M059J (cell line): ENCODE measurements at places on chromosomes 6 and 20. TPM values are rescaled to one million over a fixed set of nuclear protein-coding genes. Genes with fewer than 3 reads are reported as not detected.

AIF1 gene
- total RNA-seq, result not detected in 2 replicates

C6orf120 gene
- total RNA-seq, result 29.4 and 43.4 TPM in 2 replicates

CASS4 gene
- 0.15 TPM in 1 of 2 replicates, not detected in the other for total RNA-seq

KIF16B gene
- total RNA-seq, result 7.2 and 16.5 TPM in 2 replicates

GJE1 gene
- total RNA-seq, result not detected in 2 replicates

CD164 gene
- total RNA-seq, result 380 and 486 TPM in 2 replicates

DNA sequence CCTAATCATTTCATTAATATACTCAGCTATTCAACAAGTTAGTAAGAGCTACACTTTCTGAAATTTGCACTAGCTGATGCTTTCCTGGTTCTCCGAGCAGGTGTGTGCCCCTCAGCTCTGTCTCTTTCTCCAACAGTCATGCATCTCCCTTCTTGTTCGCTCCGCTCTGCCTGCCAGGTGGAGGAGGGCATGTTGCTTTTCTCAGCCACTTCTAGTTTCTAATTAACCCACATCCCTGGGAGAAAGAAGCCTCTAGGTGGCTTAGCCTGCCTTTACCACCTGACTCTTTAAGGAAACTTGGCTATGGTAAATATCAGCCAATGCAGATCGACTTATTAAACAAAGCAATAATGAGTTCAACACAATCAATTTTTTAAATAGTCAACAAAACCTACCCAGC is 34.2 kb downstream of the LRFN2 start:
- DNase-seq, result no peak

GRCh38 chr6:55748880-55749279 is 126.5 kb downstream of the BMP5 start:
- no peak for DNase-seq

- peak; percentile 40 for DNase-seq
These were observed 118.4 kb downstream of the FARS2 start for GRCh38 chr6:5379647-5380242.

- DNase-seq, result peak; percentile 92
These were observed 884.4 kb downstream of the PHF3 start for GRCh38 chr6:64520050-64520449.

DNA sequence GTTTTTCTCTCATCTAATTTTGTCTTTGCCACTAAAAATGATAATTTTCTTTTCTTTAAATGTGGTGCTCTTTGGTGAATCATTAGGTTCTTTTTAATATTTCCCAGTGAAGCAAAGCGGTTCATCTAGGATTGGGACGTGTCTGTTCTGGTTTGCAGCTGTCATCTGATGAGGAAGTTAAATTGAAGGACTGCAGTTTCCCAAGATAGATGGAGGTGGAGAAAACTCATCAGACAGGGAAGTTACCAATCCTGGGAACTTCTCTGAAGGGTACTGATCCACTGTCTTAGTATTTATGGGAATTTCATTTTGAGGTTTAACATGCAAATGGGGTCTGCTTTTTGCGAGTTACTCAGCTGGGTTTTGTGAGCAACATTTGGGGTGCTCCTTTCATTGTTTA is 2.4 kb upstream of the AARS2 start:
- no peak for DNase-seq

DNA sequence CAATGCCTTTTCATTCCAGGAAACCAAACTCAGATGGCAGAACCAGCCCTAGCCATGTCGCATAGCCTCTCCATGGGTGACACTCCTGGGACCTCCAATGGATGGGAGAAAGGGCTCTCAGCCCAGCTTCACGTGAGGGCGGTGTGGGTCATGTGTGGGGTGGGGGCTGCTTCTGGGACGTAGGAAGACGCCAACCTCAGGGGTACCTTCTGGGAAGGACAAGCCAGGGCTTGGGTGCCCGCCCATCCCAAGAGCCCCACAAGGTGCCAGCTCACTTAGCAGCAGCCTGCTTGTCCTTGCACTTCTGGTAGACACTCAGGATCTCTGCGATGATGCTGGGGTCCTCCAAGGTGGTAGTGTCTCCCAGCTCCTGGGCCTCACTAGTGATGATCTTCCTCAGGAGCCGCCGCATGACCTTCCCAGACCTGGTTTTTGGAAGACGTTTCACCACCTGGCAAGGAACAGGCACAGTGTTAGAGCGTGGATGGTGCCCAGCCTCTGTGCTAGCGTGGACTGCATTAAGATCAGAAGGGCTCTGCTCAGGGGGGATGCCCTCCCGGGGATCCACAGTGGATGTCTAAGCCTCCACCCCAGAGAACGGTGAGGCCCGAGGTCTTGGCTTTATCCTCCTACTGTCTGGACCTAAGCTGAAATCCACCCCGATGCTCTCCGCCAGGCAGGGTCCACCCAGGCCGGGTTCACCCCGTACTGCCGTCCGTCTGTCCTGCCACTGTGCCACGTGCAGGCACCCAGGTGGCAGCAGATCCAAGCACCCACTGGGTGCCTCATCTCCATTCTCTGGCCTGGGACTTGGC is 15.1 kb upstream of the APMAP start:
- no peak for DNase-seq

- DNase-seq, result no peak
These were observed 324.8 kb downstream of the SMOC2 start for GRCh38 chr6:168765752-168766151.

GRCh38 chr6:99589290-99589672 is 17.4 kb upstream of the PRDM13 start:
- peak; percentile 3 for DNase-seq

GRCh38 chr20:9068841-9069663 is at the start of gene PLCB4:
PLCB4 (plus strand) TSS chr20:9069087; CDS start chr20:9307815, 238,728 bp downstream.
- DNase-seq, result peak; percentile 90

DNA sequence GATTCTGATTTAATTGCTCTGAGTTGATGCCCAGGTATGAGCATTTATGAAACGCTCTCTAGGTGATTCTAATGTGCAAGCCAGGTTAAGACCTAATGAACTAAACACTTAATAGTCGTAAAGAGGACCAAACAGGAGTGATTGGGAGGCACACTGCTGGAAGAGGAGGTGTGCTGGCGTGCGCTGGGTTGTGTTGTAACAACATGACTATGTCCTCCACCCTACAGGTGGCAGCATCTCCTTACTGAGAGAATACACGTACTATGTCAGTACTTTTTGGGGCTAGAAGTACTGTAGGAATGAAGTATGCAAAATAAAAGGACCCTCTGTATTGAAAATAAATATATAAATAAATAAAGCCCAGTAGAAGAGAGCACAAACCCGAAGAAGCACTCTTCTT is 11.9 kb downstream of the C6orf89 start:
- peak; percentile 29 for DNase-seq

DNA sequence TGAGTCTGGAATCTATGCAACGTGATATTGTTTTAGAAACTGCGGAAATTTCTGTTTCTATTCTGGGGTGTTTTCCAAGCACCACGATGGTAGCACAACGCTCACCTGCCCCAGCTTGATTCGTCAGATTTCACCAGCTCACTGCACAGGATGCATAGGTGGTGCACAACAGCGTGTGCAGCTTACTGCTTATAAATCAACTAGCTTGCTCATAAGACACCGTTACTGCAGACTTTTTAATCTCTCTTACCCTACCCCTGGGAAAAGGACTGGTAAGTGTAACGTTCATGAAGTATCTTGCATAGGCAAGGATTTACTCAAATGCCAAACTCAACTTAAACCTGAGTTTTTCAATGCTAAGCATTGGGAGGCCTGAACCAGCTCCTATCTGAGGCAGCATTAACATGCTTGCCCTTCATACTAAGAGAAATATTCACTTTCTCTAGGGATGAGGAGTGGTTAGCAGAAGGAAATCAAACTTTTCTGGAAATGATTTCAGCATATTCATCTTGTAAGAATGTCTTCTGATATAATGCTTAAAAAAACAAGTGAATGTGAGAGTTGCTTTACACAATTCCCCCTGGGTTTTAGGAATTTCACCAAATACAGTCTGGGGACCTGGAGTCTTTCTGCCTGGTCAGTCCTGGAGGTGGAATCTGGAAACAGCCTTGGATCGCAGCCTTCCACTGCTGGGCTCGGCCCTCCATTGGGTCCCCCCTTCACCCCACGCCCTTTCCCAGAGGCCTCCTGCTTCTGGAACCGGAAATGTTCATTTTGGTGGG is 100.6 kb downstream of the DACT2 start:
- DNase-seq, result no peak

DNA sequence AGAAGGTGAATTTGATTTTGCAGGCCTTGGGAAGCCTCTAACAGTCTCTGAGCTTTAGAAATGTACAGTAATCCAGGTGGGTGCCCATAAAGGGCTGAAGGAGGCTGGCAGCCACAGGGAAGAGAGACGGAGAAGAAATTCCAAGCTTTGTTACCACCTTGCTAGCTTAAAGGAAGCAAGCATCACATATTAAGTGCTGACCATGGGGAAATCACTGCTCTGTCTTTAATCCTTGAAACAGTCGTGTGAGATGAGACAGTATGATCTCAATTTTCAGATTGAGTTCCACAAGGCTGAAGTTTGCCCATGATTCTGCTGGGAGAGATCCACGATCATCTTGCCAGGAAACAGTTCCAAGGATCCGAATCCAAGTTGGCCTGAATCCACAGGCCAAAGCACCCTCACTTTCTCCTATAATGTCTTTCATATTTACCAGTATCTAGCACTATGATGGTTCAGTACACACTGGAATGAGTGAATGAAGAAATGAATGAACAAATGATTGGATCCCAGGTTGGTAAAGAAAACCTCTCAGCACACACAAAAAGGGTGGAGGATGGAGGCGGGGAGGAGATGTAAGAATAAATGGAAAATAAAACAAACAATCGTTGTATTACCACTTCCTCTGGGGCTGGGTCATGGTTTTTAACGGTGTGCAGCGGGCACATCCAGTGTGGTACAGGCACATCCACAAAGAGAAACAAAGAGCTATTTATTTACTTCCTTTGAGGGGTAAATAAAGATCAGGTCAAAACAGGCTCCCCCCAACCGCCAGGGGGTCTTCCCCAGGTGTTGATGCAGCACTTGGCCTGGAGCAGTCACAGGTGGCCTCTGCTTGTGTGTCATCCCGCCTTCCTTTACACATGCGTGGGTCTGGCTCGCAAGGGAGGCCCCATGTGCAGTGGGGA is 28.2 kb upstream of the TAF8 start:
- DNase-seq, result no peak

DNA sequence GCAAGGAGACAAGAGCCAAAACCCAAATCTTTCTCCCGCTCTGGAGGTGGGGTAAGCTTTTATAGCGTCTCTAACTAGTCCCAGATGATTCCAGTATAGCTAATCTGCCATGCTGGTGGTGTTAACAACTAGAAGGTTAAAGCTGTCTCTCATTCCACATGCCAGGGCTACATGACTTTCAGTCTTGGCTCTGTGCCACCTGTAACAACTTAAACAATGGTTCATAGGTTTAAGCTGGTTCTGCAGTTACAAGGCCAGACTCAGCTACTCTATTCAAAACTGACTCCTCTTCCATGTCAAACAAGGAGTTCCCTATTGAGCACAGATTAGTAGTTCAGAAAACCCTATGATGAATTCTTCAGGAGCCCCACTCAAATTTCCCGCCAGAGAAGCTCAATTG is 128.9 kb downstream of the ELOVL4 start:
- no peak for DNase-seq
